ENCODE measurements at places on chromosomes 3 and 15.

GRCh38 chr15:95409626-95410310 is 920.7 kb upstream of the NR2F2 start:
- DNase-seq: no peak

- no peak for DNase-seq
Observed at GRCh38 chr15:74130849-74131627, 652 bp downstream of the ISLR2 start.

GRCh38 chr3:134677196-134677986 is 26.6 kb upstream of the KY start:
- DNase-seq: no peak

GRCh38 chr3:102531686-102532085 is 96.9 kb downstream of the ZPLD1 start:
- no peak for DNase-seq

GRCh38 chr3:16073203-16073602 is 101.3 kb upstream of the GALNT15 start:
- no peak for DNase-seq

GRCh38 chr3:112042842-112043280 is 8.3 kb downstream of the TMPRSS7 start:
- DNase-seq: no peak

DNA sequence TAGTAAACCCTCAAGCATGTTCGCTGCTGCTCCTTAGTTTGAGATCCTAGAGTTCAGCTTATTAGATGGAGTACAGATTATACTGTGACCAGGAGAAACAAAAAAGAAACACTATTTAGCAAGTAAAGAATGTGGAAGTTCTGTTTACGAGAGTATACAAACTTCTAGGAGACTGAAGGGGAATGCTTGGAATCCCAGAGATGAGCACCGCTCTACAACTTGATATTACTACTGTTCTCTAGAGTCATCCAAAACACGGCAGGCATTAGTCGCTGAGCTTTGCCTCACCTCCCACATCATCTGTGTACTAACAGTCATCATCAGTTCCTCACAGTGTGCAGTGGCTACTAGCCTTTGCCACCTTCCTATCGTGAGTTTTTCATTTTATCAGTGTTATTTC is 121.4 kb upstream of the CHRM5 start:
- no peak for DNase-seq

- DNase-seq: peak; percentile 76
Observed at GRCh38 chr3:100041328-100041749, 73.0 kb downstream of the FILIP1L start.

DNA sequence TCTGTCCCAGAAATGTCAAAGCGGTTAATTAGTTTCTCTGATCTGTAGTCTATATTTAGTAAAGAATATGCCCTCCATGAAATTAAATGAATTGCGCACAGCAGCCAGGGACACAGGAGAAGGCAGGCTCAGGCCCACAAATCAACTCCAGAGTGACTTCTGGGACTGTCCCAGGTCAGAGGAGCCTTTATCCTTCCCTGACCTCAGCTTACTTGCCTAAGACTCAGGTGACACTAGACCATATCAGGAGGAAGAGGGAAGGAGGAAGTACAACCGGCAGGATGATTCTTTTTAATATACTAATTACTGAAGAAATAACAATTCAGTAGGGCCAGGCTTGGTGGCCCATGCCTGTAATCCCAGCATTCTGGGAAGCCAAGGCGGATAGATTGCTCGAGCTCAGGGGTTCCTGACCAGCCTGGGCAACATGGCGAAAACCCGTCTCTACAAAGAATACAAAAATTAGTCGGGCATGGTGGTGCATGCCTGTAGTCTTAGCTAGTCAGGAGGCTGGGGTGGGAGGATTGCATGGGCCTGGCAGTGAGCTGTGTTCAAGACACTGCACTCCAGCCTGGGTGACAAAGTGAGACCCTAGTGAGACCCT is 1.8 kb upstream of the GPR15 start:
- DNase-seq: no peak

- no peak for DNase-seq
Observed at GRCh38 chr15:61656391-61656790, 403.9 kb downstream of the VPS13C start.

GRCh38 chr15:36682101-36682500 is 102.7 kb downstream of the CDIN1 start:
- DNase-seq: no peak

- DNase-seq: no peak
Observed at GRCh38 chr3:43960448-43960840, 269.7 kb downstream of the ABHD5 start.

DNA sequence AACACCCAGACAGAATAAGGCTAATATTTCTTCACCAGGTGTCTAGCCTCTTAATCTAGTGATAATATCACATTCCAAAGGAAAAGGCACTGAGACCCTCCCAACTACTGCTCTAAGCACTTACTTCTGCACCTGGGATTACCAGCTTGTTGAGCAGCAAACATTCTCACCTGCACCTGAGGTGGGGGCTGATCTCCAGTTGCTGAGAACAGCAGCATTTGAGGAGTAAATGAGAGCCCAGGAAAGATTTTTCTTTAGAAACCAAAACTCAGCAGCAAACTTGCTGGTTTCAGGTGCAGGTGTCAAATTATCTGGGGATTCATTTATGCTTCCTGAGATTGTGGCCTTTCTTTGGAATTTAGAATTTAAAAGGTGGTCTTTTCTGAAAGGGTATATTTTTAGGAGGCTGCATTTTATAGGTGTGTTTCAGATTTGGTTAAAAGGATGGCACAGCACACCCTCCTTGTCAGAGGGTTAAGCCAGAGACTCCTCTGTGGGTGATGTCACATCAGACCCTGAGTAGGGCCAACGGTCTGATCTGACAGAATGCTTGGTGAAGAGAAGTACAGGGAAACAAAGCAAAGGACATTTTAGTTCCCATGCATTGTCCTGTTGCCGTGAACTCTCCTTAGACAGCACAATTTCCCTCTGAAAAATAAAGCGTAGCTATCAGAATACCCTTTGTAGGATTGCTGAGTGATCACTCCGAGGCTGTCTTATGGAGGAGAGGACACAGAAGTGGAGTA is 411.0 kb upstream of the ATP11B start:
- no peak for DNase-seq

DNA sequence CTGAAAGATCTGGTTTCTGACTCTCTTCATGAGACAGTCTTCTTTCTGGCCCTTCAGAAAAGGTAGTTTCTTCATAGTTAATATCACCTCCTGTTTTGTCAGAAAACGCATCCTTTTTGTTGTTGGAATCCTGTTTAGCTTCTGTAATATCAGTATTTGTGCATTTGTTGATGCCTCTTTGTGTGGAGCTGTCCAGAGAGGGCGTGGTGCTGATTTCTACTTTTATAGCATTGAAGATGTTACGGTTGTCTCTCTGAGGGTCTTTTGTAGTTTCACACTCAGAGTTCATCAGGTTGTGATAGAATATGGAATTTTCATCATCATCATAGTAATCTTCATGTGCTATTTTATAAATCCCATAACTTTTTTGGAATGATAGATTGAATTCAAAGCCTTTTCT is 8.9 kb downstream of the GPR149 start:
- peak; percentile 50 for DNase-seq

GRCh38 chr3:51681453-51681852 is 10.4 kb downstream of the TEX264 start:
- DNase-seq: no peak

- DNase-seq: no peak
Observed at GRCh38 chr3:31465999-31466398, 66.7 kb upstream of the STT3B start.

DNA sequence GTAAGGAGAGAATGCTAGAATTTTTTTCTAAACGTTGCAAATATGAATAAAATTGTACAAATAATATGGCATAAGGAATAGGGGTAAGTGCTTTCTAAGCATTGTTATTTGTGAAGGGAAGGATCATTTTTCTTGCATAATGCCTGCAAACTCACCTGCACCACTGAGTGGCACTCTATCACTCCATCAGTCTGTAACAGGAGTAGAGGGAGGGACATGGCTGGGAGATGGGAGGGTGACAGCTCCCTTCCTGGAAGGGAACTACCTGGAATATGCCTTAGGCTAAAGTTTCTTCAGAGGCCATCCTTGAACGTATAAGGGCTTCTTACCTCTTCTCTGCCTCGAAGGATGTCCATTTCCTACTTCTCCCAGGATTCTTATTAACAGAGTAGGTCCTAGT is 3.0 kb downstream of the NAALADL2 start:
- DNase-seq: no peak

GRCh38 chr15:92751528-92751927 is 96.0 kb upstream of the FAM174B start:
- no peak for DNase-seq

DNA sequence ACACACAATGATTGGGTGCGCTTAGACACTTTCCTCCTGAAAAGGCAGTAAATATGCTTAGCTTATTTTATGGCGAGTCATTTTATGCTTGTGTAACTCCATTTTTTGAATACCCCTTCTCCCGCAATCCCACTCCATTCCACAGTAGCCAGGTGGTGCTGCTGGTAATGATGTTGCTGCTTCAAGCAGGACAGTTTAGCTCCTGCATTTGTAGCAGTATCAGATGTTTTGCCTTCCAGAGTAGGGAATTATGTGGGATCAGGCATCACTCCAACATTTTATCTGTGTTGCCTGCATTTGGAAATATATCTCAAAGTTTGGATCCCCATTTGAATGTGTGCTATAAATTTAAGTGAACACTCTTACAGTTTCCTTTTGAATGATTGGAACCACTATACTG is 302.1 kb upstream of the SGO1 start:
- DNase-seq: no peak

DNA sequence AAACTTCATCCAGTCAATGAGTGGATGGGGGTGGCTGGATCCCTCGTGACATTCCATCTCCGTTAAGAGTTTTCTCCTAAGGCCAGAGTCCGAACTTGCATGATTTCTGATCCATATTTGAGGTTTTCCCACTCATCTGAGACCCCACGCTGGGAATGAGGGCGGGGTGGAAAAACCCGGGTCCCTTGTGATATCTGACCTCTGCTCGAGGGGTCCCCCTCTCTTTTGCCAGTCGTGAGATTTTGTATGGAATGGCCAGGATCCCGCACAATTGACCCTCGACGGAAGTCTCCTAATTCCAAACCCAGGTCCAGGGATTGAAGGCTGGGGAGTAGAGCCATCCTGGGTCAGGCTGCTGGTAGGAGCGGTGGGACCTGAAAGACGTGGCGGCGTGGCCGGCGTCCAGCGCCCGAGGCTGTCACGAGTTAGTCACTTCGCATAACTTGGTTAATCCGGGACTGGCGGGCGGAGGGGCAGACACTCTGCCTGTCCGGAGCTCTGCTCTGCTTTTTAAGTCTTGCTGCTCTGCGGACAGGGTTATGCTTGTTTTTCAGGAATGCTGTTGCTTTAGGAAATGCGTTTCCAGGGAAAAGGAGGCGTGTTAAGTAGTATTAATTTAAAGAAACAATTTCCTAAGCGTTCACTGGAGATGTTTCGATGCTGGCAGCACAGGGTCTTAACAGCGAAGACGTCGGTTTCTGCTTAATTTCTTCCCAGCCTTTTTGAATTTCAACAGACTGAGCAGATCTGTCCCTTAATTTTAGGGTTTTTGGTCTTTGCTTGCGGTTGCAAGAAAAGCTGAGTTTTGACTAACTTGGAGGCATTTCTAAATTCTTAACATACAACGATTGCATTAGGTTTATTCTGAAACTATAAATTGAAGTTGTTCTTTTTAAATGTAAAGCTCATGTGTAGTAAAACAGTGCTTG is 69.7 kb upstream of the LRRFIP2 start:
- DNase-seq: peak; percentile 73

GRCh38 chr15:74368121-74368520 is 675 bp upstream of the CYP11A1 start:
- DNase-seq: no peak

GRCh38 chr15:22942877-22943276 is 37.3 kb downstream of the CYFIP1 start:
- no peak for DNase-seq

DNA sequence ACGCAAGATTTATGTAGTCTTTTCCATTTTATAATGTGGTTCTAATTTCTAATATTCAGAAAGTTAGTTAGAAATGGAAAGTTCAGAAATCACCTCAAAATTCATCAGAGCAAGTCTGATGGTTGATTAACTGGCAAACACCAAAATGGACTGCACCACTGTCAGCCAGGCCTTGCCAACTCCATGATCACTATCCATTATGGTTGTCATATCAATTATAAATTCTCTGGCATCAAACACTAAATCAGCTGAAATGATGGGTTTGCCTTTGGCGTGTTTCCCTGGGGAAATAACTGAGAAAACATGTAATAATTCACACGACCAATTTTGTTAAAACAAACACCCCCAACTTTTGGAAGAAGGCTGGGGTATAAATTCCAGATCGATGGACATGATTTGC is 219.4 kb downstream of the CDIN1 start:
- DNase-seq: no peak

Measured in hindlimb muscle (tissue), 1 donor.